ENCODE measurements at places on chromosomes 6 and 20.

DNA sequence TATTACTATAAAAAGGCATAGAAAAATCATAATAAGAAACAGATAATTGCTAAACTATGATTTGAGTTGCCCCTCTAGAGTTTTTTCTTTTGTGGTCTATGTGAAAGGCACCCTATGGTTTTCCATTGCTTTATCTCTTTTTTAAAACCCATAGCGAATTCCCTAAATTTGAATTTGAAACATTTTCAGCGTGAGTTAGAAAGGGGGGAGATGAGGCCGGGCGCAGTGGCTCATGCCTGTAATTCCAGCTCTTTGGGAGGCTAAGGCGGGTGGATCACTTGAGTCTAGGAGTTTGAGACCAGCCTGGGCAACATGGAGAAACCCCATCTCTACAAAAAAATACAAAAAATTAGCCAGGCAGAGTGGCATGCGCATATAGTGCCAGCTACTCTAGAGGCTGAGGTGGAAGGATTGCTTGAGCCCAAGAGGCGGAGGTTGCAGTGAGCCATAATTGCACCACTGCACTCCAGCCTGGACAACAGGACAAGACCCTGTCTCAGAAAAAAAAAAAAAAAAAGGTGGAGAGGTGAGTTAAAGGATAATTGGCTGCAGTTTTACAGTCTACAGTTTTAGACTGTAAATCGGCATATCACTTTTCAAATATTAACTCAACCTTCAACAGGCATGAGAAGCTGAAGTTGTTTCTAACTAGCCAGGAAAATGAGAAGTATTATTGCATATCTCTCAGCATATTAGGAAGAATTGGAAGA, 46.3 kb downstream of the SHLD1 start:
- DNase-seq = no peak

GRCh38 chr6:11407414-11407813, 130.1 kb upstream of the TMEM170B start:
- DNase-seq = no peak

DNA sequence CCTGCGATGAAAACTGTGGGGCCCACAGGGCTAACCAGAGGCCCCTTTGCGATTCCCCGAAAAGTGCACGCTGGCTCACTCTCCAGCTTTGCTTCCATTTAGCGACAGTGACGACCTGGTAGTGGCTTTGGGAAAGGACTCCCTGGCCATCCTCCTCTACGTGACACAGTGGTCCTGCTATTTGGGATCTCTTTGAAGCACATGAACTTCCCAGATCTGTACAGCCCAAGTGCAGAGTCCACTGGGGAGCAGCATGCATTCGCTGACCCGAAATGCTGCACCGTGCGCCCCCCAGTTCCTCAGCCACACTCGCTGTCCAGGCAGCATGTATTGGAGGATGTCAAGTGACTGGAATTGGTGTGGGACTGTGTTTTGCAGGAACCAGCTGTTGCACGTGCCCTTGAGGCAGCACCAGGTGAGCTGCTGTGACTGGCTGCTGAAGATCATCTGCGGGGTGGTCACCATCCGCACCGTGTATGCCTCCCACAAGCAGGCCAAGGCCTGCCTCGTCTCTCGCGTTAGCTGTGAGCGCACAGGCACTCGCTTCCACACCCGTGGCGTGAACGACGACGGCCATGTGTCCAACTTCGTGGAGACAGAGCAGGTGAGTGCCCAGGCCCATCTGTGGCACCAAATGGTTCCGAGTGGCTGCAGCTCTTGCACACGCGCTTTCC, 51.6 kb downstream of the SYNJ2 start:
- DNase-seq = no peak

GRCh38 chr6:158060455-158061360, 79.0 kb downstream of the SYNJ2 start:
- peak; percentile 64 for DNase-seq

- DNase-seq = no peak
Measured at GRCh38 chr20:58084966-58085365, 143.5 kb downstream of the ANKRD60 start.

DNA sequence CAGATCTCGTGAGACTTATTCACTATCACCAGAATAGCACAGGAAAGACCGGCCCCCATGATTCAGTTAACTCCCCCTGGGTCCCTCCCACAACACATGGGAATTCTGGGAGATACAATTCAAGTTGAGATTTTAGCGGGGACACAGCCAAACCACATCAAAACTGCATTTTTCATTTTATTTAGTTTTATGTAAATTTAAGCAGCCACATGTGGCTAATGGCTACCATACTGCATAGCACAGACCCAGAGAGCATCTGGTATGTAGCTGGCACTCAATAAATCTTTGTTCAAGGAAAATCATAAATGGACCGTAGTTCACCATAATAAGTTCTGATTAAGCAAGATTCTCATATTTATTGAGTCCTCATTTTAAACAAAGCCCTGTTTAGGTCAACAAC, 15.3 kb downstream of the GFOD1 start:
- no peak for DNase-seq

- no peak for DNase-seq
Measured at GRCh38 chr6:108673153-108673552, 112.4 kb downstream of the FOXO3 start.

- DNase-seq = no peak
Measured at GRCh38 chr6:82915666-82916065, 150.0 kb downstream of the UBE3D start.

DNA sequence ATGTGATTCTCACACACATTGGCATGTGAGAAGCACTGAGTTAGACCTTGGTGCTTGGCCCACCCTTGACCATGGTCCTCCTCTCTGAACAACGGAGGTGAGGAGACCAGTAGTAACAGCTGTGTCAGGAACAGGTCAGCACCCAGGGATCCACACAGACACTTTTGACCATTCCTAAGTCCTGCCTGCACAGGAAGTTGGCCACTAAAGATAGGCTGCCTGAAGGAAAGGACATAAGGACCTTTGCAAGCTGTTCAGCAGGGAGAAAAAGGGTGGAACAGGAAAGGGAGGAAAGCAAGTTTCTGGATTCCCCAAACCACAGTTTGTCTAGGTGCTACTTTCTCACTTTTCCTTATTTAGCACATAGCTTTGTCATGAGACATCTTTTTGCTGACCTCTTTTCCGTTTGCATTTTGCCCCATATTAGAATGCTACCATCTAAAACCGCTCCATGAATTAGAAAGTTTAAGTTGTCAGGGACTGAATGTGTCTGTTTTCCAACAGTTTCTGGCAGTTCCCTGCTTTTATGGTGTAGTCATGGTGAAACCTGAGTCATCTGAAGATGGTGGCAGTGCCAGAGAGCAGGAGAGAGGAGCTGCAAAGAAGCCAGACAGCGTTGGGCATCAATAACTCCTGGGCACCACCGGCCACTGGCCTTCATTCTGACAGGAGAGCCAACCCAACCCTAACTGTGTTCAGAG, 1.1 kb upstream of the CD109 start:
- peak; percentile 59 for DNase-seq

- DNase-seq = peak; percentile 55
Measured at GRCh38 chr6:41724228-41724580, 11.2 kb downstream of the TFEB start.

GRCh38 chr20:36497856-36498255, 43.5 kb upstream of the MYL9 start:
- no peak for DNase-seq

- DNase-seq = no peak
Measured at GRCh38 chr6:149130090-149130489, 187.4 kb upstream of the TAB2 start.

GRCh38 chr6:71406865-71407860, 118.6 kb downstream of the OGFRL1 start:
- DNase-seq = no peak

GRCh38 chr6:170535004-170535403, 18.1 kb downstream of the PSMB1 start:
- no peak for DNase-seq

GRCh38 chr6:124870611-124871459, 91.4 kb upstream of the RNF217 start:
- peak; percentile 44 for DNase-seq

GRCh38 chr6:64155063-64155462, 519.5 kb downstream of the PHF3 start:
- no peak for DNase-seq

DNA sequence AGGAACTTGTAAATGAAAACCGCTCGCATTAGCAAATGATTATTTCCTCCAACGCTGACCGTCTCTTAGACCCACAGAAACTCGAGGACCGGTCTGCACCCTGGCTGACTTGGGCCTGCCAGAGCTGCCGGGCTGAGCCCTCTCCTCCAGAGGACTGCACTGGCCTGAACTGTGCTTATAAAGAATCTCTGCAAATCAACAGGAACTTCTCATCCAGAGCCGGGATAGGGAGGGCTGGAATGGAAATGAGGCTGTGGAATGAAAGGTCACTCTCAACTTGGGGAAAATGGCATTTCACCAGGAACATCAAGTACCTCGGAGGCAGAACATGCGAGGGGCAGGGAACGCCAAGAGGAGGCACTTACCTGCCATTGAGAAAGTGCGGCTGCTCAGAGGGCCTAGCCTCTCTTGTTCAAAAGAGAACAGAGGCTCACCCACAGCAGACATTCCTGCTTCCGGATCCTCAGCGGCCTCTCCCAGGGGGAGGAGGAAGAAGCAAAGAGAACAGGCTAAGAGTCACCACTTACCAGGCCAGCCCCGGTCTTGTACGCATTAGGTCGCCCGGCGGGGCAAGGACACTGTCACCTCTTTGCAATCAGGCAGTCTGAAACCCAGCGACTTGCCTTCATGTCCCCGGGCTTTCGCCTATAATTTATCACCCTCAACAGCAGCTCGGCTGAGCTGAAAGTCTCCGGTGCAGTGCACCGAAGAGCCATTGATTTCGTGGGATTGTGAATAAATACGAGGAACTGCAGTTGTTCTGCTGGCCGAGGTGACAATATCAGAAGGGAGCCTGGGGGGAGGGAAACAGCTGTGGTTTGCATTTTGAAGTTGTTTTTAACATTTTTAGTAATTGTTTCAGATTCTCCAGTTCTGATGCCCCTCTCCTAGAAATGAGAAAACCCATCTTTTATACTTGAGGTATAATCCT, 37.6 kb downstream of the ZMYND8 start:
- DNase-seq = peak; percentile 80

DNA sequence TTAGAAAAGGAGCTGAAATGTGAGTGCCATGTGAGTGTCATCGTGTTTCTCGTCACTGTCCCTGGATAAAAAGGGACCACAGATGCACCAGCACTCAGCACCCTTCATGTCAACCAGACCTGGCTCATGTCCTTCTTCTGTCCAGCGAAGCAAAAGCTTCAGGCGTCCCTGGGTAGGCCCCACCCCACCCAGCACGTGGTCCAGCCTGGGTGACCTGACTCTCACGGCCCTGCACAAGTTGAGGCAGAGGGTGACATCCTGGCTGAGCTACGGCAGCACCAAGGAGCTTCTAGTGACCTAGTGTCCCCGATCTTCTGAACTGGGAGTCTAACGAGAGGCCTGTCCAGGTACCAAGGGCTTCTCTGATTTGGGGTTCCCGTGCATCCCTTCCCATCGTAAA, 37.8 kb downstream of the PSMG4 start:
- no peak for DNase-seq

- DNase-seq = no peak
Measured at GRCh38 chr20:59770270-59770669, 163.2 kb downstream of the SYCP2 start.

GRCh38 chr6:142381845-142382378, 80.1 kb downstream of the ADGRG6 start:
- DNase-seq = peak; percentile 73

DNA sequence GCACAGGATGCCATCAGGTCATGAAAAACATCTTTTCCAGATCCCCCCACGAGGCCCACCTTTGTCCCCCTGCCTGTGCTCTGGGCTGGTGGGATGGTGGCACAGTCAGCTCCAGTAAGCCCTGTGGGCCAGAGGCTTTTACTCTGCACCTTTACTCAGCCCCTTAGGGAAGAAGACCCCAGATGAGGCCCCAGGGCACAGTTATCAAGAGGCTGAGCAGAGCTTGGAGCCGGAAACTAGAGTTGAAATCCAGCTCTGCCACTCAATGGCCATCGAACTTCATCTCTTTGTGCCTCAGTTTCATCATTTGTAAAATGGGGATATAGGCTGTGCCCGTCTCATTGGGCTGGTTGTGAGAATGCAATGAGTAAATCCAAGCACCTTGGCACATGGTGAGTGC, 81.7 kb upstream of the TOX2 start:
- no peak for DNase-seq

- DNase-seq = no peak
Measured at GRCh38 chr20:10609770-10610169, 64.0 kb downstream of the JAG1 start.

DNA sequence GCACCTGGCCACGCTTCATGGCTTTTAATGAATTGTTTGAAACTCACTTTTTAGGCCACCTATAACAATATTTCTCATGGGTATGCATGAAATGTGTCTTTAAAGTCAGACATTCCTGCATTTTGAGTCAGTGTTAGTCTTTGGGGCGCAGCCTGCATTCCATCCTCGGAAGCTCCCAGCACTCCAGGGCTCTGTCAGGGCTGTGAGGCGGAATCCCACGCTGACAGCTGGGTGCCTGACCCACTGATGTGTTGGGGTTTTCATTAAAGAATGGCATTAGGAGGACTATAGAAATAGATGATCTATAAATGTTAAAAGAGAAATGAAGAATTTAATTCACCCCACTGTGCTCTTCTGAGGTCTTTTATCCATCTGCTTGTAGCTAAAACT, 16.2 kb upstream of the CLDN20 start:
- DNase-seq = peak; percentile 75

- DNase-seq = peak; percentile 68
Measured at GRCh38 chr20:46705378-46705729, 4.1 kb upstream of the SLC2A10 start.

- DNase-seq = no peak
Measured at GRCh38 chr6:30689022-30689865, 1.5 kb downstream of the NRM start.

- peak; percentile 76 for DNase-seq
Measured at GRCh38 chr6:49531774-49532569, 18.5 kb upstream of the C6orf141 start.

DNA sequence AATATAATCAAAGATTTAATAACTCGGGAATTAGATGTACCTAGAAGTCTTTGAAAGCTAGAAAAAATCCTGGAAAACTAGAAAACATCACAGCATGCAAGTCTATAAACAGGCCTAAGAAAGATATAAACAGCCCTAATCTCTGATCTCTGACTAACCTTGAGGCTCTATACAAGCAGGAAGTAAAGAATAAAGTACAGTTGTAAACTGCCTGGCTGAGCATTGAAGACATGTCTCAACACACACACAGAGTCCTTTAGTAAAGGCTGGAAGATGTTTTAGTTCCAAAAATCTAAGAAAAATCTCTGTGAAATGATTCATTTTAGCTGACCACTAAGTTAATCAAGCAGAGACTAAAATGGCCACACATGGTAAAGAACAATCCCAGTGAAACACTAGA, 774.5 kb downstream of the EYS start:
- DNase-seq = peak; percentile 59

- peak; percentile 53 for DNase-seq
Measured at GRCh38 chr6:20866935-20867703, 332.9 kb downstream of the CDKAL1 start.

- DNase-seq = no peak
Measured at GRCh38 chr6:88972504-88973423, 9.3 kb upstream of the RNGTT start.

DNA sequence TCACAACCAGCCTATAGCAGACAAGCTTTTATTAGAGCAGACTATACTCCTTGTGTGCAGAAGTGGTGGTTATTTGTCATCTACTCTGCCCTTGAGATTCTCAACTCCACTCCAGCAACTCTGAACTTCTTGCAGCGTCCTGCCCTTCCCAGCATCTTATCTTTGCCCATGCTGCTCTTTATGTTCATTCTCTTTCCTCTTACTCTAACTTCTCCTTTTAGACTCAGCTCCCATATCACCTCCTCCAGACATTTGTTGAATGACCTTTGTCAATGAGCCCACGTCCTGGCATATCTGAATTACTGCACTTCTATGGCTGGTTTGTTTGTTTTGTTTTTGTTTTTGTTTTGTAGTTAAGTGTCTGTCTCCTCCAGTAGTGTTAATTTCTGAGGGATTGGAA, 81.2 kb downstream of the KCNQ5 start:
- no peak for DNase-seq
